ENCODE measurements at places on chromosomes 11 and 22.
A peak's percentile ranks its signal among the peaks of the same experiment; 100 is the strongest.

DNA sequence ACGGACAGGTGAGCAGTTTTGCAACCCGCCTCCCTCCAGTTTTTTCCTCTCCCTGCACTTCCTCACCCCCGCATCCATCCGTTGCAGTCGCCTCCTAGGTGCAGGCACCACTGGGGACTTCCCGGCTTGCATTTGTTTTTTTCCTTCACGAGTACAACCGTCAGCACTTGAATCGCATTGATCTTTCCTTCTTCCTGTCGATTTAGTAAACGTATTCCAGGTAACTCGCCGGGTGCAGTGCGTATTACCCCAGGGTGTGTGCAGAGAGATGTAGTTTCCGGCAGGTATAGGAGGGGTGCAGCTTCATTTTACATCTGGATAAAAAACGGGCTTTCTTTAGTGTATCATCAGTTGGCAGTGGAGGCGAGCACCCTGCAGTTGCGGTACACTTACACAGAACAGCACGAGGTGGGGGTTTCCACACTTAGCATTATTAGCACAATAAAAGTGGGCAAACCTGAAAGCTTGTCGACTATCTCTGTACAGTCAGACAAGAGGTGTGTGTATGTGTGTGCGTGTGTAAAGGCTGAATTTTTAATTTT, at the start of gene SORL1-AS1:
TSS of gene SORL1-AS1 (minus strand) at position 359 of the 542 bp plus-strand sequence.
- peak; percentile 50 for DNase-seq

- no peak for DNase-seq
Observed at GRCh38 chr22:21047035-21047661, 1.4 kb downstream of the LRRC74B start.

GRCh38 chr11:132646890-132647289, 885.4 kb downstream of the OPCML start:
- no peak for DNase-seq

DNA sequence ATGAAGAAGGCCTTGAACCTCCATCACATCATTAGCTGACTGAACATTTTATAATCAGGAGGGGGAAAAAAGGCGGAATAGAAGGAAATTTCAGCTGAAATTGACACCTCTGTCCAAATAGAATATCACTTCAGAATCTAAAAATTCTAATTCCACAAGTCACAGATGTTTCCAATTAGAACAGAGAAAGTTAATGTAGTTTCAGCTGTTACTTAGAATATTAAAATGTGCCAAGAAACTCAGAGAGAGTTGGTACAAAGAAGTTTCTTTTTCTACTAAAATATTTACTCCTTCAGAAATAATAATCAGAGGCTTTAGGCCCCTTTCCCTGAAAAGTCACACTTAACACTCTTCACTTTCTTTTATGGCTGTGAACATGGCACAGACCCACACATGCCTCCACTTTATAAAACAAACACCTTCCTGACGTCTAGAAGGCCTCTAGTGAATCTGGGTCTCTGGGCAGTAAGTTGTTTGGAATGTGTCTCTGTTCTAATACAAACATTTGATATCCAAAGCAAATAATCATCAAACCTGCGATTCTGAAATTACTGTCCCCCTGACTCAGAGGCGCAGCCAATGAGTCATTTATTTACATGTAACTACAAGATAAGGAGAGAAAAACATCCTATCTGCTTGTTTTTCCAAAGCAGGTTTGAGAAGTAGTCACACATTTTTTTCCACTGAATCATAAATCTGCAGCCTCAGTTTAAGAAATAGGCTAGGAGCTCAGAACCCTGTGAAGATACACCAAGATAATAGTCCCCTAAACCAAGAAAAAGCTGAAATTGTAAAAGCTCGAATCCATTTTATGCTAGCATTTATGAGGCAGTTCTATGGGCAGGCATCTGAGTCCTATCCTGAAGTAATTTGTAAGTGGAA, 148.4 kb downstream of the ME3 start:
- DNase-seq = no peak

- no peak for DNase-seq
Observed at GRCh38 chr11:41716862-41717261, 257.4 kb upstream of the LRRC4C start.

GRCh38 chr11:75463106-75463774, 30.2 kb upstream of the KLHL35 start:
- DNase-seq = no peak

DNA sequence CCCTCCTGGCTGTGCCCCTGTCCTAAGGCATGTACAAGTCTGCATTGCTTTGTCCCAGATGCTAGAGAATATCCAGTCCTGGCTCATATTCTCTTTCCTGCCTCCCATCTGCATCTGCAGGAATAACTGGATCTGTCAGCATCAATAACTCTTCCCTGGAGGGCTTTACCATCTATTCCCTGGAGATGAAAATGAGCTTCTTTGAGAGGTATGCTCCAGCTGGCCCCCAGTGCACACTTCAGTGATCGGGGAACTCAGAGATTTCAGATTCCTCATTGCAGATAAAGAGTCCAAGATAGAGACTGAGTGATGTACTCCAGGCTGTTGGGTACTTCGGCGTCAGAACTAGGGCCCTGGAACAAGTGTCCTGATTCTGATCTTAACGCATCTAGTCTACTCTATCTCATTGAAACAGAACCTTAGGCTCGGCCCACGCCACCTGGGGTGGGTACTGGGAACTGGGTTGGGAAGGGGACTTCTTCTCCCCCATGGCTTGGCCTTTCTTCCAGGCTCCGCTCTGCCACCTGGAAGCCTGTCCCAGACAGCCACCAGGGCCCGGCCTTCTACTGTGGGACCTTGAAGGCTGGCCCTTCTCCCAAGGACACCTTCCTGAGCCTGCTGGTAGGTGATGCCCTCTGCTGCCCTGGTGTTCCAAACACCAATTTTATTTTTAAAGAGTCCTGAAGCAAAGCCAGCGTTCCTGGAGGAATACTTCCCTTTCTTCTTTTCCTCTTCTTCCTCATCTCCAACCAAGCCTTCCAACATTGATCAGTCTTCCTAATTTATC, 17.8 kb upstream of the GLB1L2 start:
- no peak for DNase-seq

DNA sequence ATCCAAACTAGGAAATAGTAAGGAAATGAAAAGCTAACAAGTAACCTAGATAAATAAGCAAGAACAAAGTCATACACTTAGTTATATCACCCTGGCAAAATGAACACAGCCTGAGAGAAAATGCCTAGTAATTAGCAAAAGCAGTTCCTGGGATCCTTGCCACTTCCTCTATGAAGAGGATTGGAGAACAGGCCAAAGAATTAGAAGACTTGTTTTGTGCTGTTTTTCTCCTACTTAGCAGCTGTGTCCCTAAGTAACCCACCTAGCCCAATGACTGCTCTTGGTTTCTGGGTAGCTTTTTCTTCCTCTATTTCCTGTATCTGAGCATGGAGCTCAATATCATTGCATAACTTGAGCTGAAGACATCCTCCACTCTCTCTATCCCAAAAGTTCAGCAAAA, 713.9 kb downstream of the ETS1 start:
- DNase-seq = no peak

DNA sequence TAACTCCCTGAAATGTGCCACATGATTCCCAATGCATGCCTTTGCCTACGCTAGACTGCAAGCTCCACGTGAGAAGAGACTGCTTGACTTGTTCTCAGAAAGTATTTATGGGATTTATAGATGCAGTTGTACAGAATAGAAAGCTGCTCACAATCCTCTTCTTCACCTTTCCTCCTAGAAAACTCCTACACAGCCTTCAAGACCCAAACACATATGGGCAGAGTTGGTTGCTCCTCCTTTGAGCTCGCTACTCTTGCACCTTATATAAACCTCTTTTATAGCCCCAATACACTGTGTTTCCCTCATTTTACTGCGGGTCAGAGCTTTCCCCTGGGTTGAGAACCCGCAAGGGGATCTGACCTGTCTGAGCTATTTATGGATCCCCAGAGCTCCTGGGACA, 16.4 kb downstream of the C1QTNF6 start:
- no peak for DNase-seq

- DNase-seq = peak; percentile 45
Observed at GRCh38 chr22:45548991-45549761, 46.5 kb downstream of the FBLN1 start.

GRCh38 chr22:31049815-31050420, 31.2 kb upstream of the SMTN start:
- DNase-seq = no peak

DNA sequence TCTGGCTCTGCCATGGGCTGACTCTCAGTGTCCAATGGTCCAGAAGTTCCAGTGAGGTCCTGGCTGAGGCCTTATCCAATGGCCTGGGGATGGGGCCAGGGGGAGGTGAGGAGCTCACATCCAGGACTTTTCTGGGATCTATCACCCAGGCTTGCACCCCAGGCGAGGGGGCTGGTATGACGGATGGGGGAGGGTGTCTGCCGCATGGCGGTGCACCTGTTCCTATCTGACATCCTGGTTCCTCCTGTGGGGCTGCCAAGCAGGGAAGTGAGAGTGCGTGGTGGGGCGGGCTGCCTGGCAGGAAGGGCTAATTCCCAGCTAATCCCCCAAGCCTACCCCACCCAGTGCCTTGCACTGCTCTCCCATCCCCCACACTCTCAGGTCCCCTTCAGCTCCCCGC, 102.1 kb downstream of the NECTIN1 start:
- DNase-seq = no peak

GRCh38 chr22:44448271-44448830, 49.7 kb downstream of the RTL6 start:
- DNase-seq = no peak

DNA sequence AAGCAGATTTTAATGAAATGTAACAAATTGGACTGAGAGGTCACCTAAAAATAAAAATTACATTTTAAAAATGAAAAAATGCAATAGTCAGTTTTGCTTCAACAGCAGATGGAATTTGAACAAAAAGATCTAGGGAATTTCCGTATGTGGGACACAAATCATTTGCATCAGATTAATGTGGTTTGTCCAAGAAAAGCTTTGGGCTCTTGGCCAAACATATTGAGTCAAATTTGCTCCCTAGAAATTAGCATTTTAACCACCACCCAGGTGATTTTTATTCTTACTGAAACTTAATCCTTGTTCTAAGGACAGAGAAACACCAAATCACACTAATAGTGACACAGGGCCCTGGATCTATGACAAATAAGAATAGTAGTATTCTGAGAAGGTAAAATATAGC, 1477.8 kb downstream of the FAM181B start:
- no peak for DNase-seq

- no peak for DNase-seq
Observed at GRCh38 chr11:101705972-101706371, 122.2 kb upstream of the TRPC6 start.

DNA sequence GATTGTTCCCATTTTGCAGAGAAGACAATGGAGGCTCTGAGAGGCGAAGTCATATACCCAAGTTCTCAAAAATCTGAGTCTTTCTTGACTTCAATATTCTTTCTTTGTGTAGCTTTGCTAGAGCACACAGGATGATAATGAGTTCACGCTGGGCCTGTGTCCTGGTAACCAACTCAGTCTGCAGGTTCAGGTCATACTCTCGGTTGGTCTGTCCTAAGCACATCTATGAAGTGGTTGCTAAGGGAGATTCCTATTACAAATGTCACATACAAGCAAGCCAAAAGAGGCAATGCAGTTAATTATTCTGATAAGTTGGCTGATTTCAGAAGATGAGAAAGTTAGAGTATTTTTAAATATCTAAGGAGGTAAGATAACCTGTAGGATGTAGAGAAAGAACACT, 481.0 kb downstream of the SOX6 start:
- no peak for DNase-seq

DNA sequence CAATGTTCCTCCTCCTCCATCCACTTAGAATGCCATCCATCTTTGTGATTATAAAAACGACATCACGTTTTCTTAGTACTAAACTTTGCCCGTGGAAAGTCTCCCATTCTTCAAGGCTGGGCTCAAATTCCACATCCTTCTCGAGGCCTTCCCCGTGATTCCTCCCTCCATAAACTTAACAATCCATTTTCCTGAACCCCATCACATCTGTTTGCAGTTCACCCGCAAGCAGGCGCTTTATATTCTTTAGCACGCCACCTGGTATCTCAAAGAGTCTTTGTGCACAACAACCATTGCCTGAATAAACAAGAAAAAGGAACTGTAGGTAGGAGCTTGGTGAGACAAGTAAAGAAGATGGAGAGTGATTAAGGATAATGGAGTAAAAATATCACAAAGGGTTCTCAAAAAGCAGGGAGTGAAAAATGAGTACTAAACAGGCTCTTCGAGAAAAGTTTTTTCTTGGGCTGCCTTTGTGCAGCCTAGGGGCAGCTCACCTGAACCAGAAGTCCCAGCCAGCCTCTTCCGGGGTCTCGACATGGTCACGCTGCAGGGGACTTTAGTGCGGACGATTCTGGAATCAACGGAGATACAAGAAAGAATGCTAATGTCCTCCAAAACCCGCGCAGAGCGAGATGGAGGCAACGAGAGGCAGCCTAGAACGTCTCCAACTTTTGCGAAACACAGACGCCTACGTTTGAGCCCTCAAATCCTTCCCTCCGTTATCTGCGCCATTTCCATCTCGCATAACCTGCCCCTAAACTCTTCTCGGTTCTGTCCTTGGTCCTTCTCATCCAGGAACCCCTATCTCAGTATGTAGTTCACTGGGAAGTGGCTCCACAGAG, 585 bp downstream of the THYN1 start:
- no peak for DNase-seq

DNA sequence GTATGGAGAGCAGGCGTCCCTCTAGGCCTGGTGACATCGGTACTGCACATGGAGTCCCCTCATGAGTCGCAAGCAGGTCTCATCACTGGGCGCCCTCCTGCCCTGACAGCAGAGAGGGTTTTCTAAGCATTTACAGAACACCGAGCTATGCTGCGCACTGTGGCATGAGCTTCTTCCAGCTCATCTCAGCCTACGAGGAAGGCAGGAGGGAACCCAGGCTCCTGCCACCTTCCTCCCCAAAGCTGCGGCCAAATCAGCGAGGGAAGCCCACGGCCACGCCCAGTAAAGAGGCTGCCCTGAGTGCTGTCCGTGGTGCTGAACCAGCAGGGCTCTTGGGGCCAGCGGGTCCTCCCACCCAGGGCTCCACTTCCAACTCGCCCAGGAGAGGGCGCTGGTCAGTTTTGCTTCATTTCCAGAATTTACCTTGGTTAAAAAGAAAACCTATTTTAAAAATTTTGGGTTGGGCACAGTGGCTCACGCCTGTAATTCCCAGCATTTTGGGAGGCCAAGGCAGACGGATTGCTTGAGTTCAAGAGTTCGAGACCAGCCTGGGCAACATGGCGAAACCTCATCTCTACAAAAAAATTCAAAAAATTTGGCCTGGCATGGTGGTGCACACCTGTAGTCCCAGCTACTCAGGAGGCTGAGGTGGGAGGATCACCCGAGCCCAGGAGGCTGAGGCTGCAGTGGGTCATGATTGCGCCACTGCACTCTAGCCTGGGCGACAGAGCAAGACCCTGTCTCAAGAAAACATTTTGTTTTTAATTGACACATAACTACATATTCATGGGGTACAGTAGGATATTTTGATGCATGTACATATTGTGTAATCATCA, 34.2 kb downstream of the PHF21B start:
- peak; percentile 86 for DNase-seq

GRCh38 chr11:125070699-125071254, 7.7 kb downstream of the SLC37A2 start:
- DNase-seq = peak; percentile 98

GRCh38 chr11:126637795-126638175, 282.3 kb downstream of the ST3GAL4 start:
- DNase-seq = no peak

- DNase-seq = no peak
Observed at GRCh38 chr11:123104697-123105096, 42.8 kb upstream of the HSPA8 start.
